ENCODE measurements at places on chromosomes 16 and 17.
A peak's percentile ranks its signal among the peaks of the same experiment; 100 is the strongest.

DNA sequence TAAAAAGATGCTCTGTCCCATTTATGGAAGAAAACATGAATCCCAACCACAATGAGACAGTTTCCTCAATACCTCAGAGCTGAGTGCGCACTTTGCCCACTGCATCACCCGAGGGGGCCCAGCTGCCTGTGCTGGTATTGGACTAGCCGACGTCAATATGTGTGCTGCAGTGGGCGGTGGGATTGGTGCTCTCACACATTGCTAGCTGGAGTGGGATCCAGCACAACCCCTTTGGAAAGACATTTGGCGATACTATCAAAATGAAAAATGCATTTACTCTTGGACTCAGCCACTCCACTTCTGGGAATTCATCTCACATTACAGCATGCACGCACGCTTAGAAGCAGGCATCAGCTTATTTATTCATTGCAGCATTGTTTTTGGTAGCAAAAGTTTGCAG is 289.2 kb upstream of the FOXF1 start:
- DNase-seq, result no peak

GRCh38 chr17:50027881-50028735 is 27.8 kb upstream of the ITGA3 start:
- no peak for DNase-seq

DNA sequence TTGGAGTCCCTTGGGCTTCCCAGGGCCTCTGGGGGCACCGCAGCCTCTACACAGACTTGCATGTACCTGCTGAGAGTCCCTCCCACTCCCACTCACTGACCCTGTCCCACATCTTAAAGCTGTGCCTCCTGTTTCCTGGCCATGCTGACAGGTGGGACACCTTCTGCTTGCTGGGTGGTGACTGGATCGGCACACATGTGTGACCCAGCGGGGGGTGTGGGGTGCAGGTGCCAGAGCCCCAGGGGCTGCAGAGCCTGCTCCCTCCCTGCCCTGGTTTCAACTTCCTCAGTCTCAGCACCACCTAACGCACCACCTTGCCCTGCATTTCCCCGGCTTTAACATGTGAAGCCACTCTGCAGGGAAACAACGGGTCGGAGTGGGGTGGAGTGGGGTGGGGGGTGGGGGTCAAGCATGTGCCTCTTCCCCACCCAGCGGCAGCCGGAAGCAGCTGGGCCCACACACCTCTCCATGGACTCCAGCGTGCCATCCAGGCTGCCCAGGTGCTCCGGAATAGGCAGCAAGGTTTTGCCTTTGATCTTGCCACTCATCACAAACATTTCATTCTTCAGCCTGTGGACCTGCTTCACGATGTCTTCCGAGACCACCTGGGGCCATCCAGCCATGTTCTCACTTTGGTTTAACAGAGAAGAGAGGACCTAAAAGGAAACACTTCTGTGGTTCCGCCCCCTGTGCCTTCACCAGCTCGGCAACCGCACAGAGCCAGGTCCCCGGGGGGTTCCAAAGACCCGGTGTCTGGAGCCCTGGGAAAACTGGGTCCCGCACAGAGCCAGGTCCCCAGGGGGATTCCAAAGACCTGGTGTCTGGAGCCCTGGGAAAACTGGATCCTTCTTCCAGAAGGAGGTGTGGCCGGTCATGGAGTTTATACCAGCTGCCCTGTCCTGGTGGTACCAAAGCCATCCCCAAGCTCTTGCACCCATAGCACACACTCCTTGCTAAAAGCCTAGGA is 4.7 kb downstream of the DNAH17 start:
- no peak for DNase-seq

- DNase-seq, result no peak
Measured at GRCh38 chr17:67132366-67132765, 88.0 kb downstream of the CACNG1 start.

DNA sequence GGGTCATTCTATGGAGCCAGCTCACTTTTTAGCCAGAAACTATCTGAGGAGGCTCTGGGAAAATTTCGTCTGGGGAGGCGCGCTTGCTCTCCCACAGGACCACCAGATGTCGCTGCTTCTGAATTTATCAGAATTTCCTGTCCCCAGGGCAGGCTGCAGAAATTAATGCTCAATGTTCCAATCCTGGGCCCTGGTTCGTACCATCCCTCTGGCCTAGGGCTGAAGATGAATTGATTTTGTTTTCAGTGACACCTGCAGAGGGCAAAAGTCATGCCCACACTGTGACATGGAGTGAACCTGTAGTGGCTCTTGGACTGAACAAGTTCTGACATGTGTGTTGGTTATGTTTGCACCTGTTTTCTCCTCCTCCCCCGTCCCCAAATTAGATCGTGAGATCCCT is 482.6 kb downstream of the NPIPA7 start:
- peak; percentile 21 for DNase-seq

DNA sequence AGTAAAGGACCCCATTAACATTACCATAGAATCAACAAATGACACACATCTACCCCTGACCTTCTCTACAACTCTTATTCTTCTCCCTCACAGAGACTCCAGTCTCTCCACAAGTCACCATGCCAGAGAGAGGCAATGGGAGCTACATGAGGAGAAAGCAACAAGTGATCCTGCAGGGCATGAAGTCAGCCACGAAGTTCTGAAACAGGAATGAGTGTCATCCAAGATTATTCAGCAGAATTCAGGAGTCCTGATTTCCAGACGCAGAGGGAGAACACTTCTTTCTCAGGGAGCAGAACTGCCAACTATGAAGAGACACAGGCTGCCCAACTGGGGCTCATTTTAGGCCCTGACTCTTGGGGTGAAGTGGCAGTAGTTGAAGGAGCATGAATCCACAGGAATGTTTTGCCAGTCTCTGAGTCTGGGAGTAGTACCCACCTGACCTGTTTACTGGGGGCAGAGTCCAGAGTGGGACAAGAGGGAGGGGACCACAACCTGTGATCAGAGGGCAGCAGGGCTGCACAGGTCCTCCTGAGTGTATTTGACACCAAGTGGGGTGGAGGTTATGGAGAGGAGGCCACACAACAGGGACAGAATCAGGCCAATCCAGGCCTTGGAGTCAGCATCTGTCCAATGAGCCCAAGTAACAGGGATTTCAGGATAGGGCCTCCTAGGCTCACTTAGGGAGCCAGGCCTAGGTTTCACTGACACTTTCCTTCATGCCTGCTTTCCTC is 2.4 kb upstream of the MTMR4 start:
- no peak for DNase-seq

DNA sequence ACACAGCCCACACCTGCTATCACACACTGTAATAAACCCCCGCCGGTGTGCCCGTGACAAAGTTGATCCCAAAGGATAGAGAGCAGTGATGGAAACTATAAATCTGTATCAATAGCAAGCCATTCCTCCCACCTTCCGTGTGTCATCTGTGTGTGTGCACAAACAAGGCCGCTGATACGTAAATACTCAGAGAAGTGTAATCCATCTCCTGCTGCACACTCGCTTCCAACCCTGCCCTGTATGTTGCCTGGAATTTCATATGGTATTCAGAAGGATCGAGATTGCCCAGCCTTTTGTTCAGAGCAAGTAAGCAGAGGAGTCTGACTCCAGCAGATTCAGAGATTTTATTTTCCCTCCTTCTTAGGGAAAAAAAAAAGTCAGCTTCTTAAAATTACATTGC is 581.1 kb upstream of the ZFHX3 start:
- no peak for DNase-seq

DNA sequence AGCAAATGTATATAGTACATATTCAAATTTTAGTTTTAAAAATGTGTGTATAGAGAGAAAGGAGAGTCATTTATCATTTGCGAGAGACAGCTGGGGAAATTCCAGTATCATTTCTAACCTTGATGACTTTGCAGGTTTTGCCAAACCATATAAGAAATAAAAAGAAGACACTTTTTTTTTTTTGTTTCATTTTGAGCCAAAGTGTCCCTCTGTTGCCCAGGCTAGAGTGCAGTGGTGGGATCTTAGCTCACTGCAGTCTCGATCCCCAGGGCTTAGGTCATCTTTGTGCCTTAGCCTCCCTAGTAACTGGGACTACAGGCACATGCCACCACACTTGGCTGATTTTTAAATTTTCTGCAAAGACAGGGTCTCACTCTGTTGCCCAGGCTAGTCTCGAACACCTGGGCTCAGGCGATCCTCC is 38.4 kb upstream of the VWA3A start:
- DNase-seq, result no peak

DNA sequence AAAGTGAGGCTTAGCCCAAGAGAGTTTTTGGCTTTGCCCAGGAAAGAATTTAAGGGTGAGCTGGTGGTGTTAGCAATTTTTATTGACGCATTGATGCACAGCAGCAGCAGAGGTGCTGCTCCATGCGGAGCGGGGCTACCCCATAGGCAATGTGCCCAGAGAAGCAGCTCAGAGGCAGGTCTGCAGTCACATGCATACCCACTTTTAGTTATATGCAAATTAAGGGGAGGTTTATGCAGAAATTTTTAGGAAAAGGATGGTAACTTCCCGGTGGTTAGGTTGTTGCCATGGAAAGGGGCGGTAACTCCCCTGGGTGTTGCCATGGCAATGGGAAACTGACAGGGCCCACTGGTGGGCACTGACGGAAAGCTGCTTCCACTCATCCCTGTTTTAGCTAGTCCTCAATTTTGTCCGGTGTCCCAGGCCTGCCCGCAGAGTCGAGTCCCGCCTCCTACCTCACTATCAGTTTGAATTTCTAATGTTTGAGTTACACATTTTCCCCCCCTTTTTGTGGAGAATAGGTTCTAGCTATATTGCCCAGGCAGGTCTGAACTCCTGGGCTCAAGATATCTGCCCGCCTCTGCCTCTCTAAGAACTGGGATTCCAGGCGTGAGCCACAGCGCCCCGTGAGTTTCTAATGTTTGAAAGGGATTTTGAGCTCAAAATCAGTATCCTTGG is 10.4 kb upstream of the GJD3 start:
- no peak for DNase-seq

DNA sequence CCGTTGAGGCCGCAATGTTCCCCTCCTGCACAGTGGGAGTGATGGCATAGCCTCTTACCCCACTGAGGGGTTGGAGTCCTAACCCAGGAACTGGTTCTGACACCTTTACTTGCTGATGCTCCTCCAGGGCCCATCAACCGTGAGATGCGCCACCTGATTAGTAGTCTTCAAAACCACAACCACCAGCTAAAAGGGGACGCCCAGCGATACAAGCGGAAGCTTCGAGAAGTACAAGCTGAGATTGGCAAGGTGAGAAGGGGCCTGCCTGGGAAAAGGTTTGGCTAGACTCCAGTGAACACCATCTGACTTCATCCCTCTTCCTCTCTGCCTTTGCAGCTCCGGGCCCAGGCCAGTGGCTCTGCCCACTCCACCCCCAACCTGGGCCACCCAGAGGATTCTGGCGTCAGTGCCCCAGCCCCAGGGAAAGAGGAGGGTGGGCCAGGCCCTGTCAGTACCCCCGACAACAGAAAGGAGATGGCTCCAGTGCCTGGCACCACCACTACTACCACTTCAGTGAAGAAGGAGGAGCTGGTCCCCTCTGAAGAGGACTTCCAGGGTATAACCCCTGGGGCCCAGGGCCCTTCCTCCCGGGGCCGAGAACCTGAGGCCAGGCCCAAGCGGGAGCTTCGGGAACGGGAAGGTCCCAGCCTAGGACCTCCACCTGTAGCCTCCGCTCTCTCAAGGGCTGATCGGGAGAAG is 5.8 kb downstream of the RNF40 start:
- no peak for DNase-seq

DNA sequence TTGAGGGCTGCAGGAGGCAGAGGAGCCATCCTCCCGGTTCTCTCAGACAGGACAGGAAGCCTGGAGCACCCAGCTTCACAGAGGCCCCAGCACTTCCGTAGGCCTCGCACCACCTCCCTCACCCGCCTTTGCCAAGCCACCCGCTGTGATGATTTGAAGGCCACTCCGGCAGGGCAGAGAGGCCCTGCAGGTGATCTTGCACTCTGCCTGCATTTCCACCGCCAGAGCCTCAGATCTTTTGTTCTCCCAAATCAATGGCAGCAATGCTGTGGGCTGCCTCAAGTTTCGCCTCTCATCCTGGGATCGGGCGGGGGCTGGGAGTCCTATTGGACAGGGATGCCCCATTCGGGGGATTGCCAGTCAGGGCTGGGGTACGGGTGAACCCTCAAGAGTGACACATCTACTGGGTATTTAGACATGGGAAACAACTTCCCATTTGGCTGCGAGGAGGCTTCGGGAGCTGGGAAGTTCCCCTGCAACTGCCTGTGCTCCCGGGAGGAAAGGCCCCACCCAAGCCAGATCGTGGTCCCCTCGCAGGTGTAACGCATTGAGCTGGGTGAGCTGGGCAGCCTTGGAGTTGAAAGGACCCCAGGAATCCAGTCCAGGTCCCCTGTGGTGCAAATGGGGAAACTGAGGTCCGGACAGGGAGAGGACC is 34.8 kb upstream of the PEMT start:
- DNase-seq, result no peak

DNA sequence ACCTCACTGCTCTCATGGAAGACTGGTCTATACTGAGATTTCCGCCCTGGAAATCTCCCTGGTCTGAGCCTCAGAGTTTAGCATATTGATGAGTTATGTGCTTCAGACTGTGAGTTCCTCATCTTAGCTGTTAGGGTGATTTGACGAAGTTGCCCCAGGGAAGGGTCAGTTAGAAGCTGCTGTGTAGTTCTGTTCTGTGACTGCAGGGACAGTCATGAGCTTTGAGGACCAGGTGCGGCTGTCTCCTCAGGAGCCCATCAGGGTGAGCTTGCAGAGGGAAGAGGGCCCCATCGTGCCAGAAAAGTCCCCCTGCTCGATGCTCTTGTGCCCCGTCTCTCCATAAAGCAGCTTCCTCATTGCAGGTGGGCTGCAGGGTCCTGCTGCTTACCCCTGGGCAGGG is 28.3 kb upstream of the IL17C start:
- no peak for DNase-seq

- DNase-seq, result no peak
Measured at GRCh38 chr16:85710732-85711131, 22.0 kb upstream of the GINS2 start.

GRCh38 chr16:51592535-51593300 is 441.6 kb upstream of the SALL1 start:
- DNase-seq, result no peak

DNA sequence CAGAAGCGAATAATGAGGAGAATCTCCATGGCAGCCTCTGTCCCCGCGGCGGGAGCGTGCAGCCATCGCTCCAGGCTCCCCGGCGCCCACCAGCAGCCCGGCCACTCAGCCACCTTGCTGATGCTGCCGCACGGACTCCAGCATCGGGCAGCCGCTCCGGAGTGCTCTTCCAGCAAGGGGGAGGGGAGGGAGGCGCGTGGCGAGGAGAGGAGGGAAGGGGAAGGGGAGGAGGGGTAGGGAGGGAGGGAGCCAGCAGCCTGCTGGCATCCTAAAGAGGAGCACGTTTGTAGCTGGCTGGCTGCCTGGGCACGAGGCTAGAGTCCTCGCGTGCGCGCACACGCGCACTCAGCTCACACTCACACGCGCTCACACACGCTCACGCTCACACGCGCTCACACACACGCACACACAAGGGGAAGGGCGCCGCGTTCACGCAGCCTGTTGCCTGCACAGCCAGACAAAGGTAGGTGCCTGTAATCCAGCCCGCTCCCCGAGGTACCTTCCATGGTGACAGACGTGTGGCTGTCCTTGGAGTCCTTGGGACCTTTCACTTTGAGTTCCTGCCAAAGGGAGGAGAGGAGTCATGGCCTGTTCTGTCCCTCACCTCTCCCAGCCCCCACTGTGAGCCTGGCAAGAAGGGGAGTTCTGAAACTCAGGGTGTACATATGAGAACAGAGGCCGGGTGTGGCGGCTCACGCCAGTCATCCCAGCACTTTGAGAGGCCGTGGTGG is 82.1 kb downstream of the TIMM22 start:
- DNase-seq, result no peak

GRCh38 chr17:80855948-80856862 is 135.4 kb upstream of the CHMP6 start:
- no peak for DNase-seq

All from substantia nigra (tissue), 51 donors.